ENCODE measurements at places on chromosomes 5 and 9.

- DNase-seq = no peak
Observed at GRCh38 chr9:1959371-1959770, 55.8 kb upstream of the SMARCA2 start.

DNA sequence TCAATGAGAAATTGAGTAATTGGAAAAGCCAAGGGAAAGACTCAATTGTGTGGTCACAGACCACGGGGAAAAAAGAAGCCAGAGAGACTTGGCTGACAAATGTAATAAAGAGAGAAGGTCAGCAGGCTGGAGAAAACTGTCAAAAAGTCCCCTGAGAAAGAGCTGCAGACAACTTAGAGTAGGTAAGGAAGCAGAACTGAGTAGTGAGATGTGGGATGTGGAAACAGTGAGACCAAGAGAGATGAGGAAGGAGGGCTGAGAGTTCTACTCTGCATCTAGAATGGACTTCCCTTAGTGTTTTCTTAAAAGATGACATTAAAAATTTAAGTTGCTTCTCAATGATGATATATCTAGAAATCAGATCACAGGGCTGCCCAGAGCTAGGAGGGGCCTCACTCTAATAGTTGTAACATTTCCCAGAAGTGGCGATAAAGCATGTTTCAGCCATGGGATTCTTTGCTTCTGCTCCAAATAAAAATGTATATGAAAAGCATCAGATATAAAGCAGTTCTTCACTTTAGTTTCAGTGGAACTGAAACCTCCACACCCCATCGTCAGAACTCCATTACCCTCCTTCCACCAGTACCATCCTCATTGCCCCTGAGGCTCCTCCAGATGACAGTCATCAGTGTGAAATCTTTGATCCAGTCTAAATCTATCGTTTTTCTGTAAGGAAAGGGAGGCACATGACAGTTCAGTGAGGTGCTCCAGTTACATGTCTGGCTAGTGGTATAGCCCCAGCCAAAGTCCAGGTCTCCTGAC lies 80.6 kb downstream of the SPEF2 start:
- no peak for DNase-seq

- no peak for DNase-seq
Observed at GRCh38 chr5:152246401-152246800, 158.7 kb downstream of the NMUR2 start.

- DNase-seq = no peak
Observed at GRCh38 chr5:123814801-123815470, 303.0 kb downstream of the CSNK1G3 start.

DNA sequence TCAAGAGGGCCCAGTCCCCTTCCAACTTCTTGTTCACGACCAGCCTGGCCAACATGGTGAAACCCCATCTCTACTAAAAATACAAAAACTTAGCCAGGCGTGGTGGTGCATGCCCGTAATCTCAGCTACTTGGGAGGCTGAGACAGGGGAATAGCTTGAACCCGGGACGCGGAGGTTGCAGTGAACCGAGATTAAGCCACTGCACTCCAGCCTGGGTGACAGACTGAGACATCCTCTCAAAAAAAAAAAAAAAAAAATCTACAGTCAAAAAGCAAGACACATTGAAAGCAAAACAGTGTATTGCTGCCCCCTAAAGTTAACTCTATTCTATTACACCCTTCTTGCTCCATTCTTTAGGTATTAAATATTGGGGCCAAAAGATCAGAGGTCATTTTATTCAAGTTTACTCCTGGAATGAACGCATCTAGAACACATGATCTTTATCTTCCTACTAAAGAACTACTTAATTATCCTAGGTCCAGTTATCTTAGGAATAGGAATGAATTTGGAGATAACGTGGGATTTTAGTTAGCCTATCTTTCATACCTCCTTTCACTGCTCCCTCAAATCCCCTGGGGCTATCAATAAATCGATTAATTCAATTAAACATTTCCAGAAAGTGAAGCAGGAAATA lies 2.4 kb downstream of the ATG12 start:
- no peak for DNase-seq

GRCh38 chr9:27377147-27377807 lies 80.3 kb upstream of the EQTN start:
- DNase-seq = no peak

- peak; percentile 40 for DNase-seq
Observed at GRCh38 chr9:114592356-114592755, 4.8 kb downstream of the ATP6V1G1 start.

DNA sequence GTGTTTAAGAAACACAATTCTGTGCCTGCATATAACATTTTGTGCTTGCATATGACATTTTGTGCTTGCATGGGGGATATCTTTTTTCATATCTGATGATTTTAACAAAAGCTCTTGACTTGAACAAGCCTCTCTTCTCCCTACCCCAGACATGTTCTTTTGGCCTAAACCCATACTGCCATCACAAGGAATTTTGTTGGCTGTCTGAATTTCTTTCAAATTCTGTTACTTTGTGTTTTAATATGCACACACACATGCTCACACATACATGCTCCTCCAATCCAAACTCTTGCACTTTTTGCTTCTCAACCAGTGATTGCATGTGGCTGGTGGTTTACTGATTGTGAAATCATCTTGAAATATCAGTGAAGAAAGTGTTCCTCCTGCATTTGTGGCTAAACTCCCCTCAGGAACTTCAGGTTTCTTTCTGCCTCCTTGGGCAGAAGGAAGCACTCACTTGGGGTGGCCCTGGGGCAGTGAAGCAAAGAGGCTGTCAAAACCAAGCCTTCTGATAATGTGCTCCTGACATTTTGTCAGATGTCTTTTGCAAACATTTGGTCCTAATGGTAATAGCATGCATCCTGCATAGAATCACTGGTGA lies 377.2 kb upstream of the KLF4 start:
- DNase-seq = no peak

DNA sequence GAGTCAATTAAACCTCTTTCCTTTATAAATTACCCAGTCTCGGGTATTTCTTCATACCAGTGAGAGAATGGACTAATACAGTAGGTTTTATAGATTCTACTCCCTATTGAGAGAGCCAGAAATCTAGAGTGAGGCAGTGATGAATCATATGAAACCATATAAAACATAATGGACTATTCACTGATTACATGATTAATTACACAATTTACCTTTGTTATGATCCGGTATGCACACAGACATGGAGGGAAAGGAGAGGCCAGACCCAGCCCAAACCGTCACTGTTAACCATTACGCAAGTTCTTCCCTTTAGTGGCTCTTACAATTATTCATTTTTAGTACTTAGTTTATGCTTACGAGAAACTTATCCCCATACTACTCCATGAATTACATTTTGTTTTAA lies 205.0 kb downstream of the DNAH5 start:
- no peak for DNase-seq

DNA sequence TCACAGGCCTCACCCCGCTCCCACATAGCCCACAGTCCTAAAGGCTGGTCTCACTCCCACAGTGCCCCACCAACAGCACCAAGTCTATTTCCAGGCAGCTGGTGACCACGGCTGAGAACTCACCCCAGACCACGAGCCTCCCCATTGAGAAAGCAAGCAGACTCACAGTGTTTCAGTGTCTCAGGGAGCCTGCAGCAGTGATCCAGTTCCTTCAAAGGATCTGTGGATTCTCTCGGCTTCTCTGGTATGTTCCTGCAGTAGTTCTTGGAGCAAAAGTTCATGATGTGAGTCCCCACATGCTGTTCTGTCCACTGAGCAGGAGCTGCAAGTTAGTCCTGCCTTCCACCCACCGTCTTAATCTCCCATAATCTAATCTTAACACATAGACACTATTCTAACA lies 185.3 kb upstream of the CDH6 start:
- DNase-seq = no peak

DNA sequence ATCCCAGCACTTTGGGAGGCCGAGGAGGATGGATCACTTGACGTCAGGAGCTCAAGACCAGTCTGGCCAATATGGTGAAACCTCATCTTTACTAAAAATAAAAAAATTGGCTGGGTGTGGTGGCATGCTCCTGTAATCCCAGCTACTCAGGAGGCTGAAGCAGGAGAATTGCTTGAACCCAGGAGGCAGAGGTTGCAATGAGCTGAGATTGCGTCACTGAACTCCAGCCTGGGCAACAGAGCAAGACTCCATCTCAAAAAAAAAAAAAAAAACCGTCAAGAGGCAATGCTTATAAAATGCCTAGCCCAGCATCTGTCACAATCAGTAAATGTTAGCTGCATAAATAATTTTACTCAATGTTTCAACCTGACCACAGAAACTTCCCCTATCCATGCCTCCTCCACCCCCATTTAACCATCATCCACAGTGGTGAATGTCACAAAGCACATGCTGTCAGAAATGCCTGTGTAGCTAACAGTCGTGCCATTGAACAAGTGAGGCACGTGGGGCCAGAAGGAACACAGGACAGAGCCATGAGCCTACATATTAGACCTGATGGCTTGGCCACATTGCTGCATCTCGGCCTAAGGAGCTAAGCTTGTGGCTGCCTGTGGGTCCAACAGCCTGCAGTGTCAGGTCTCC lies 16.8 kb upstream of the TCOF1 start:
- DNase-seq = no peak

DNA sequence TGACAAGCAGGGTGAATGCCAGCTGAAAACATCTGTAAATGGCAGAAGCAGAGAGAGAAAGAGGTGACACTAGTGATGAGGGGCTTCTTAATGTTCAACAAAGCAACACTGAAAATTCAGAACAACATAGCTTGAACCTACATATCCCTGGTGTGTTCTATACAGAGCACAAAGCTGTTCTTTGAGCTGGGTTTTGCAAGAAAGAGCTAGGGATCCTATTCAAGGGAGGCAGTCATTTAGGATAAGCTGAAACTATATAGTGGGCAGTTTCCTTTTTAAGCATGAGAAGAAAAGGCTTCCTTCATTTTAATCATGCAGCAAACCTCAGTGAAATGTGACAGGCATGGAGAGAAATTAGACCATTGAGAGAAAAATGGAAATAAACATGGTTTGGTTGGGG lies 45.6 kb upstream of the RAI14 start:
- no peak for DNase-seq

GRCh38 chr5:135040034-135040332 lies 6.0 kb upstream of the PITX1 start:
- DNase-seq = no peak

- DNase-seq = peak; percentile 33
Observed at GRCh38 chr5:77086689-77087483, at the start of gene ZBED3. Gene ZBED3 (minus strand): TSS chr5:77087285. CDS start chr5:77077878, 9,407 bp downstream.

- no peak for DNase-seq
Observed at GRCh38 chr9:94139672-94140417, 55.6 kb downstream of the PTPDC1 start.
